ENCODE measurements at places on chromosomes 3 and 15.

GRCh38 chr3:56059731-56060130 is 408.5 kb downstream of the ERC2 start:
- no peak for DNase-seq

GRCh38 chr15:43383070-43383469 is 12.2 kb downstream of the TUBGCP4 start:
- DNase-seq: no peak

GRCh38 chr3:68007621-68008226 is 353.3 kb upstream of the SUCLG2 start:
- no peak for DNase-seq

DNA sequence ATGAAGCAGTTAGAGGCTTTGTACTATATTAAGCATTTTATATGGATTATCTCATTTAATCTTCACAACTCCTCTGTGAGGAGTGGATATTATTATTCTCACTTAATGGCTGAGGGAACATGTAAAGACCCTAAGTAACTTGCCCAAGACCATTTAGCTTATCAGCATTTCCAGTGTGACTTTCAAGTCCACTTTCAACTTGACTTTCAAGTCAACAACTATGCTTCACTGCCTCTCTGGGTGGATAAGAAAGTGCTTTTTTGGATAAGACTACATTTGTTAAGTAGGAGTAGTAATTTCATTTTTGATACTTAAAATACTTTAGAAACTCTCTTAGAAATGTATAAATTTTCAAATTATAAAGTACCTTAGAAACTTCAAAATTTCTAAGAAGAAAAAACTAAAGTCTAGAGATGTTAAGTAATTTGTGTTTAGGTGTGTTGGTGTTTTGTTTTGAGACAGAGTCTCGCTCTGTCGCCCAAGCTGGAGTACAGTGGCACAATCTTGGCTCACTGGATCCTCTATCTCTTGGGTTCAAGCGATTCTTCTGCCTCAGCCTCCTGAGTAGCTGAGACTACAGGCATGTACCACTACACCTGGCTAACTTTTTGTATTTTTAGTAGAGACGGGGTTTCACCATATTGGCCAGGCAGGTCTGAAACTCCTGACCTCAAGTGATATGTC is 71.8 kb downstream of the MINDY2 start:
- DNase-seq: no peak

- no peak for DNase-seq
Observed at GRCh38 chr15:88202231-88202630, 54.3 kb downstream of the NTRK3 start.
